ENCODE measurements at places on chromosomes 5 and 9. TPM values are rescaled to one million over a fixed set of nuclear protein-coding genes. Genes with fewer than 3 reads are reported as not detected.

DNA sequence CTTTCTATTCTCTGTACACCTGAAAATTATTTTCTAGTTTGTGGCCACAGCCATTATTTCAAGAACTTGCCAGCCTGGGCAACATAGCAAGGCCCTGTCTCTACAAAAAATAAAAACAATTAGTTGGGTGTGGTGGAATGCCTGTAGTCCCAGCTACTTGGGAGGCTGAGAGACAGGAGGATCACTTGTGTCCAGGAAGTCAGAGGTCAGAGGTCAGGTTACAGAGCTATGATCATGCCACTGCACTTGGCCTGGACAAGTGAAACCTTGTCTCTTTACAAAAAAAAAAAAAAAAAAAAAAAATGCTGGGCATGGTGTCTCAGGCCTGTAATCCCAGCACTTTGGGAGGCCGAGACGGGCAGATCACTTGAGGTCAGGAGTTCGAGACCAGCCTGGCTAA, 58.3 kb downstream of the HMGCR start:
- no peak for DNase-seq

The PCDHGA12 gene
- total RNA-seq: 3.7 TPM

DNA sequence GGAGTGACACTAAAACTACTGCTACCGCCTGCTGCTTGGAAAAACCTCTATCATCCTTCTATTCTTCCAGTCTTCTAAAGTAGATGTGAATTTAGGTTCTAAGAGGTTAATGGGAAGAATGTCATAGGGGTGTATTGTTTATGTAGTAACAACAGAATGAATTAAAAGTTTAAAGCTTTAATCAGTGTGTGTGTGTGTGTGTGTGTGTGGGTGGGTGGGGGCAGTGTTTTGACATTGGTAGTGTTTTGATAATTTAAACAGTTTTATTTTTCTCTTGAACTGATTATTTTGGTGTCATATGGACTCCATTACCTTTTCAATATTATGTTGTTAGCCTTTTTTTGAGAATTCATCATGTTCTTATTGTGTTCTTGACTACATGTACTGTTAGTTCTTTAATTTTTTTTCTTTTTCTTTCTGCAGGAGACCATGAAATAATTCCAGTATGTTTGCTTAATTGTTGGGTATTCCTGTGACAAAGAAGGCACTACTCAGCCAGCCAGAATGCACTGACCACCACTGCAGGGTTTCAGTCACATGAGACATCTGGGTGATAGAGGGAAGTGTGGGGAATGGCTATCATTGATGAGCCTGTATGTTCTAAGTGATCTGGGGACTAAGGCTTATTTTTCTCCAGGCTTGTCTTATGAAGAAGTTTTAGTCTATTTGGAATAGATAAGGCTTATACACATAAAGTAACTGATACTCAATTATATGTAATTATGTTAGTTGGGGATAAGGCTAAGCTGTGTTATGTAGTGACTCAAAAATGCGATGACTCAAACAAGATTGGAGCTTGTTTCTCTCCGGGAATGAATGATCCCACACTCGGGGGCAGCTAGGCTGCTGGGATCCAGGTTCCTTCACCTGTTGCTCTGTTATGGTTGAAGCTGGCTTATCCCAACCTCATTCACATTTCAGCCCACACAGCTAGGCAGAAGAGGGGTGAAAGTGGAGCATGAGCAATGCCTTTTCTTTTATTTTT, 50.2 kb upstream of the ACTBL2 start:
- no peak for DNase-seq

The PPIP5K2 gene
- 112 TPM for total RNA-seq

- DNase-seq: no peak
Observed at GRCh38 chr5:8843771-8844170, 702.1 kb downstream of the SEMA5A start.

Measured in frontal cortex (tissue), 4 donors.